ENCODE measurements at places on chromosomes 3 and 15.

DNA sequence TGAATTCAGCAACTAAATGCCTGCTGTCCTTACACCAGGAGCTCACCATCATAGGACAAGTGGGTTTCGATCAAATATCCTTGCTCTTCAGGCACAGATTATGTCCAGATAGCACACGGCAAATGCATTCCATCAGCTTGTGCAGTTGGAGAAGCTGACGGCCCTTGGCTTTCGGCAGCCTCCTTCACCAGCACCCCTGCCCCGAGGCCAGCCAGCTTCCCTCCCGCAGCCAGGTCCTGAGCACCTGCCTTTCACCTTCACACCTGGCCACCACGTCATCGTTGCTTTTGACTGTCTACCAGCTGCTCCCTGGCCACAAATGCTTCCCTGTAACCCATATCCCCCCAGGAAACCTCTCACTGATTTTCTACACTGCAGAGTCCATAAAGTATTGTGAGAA is 355.5 kb downstream of the OCA2 start:
- no peak for DNase-seq

GRCh38 chr3:127175272-127175671 is 17.7 kb upstream of the PRR23E start:
- DNase-seq = no peak

GRCh38 chr15:77481670-77482069 is 61.0 kb downstream of the HMG20A start:
- no peak for DNase-seq

DNA sequence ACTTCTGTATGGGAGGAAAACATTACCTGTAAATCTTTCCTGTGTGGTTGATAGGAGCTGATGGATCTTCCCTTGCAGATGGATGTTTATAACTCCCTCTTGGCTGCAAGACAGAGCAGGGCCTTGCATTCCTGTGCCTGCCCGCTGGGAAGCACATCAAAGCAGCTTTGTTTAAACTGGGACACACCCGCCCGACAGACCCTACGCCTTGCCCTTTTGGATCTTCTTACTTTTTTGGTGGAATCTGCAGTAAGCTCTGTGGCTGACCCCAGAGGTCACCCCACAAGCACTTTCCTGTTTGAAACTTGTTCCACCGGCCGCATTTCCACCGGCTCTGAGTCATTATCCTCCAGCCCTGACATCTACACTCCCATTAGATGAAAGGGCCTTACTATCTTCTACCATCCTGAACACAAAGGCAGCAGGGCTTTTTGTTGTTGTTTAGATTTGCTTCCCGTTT is 244.1 kb upstream of the STT3B start:
- no peak for DNase-seq

DNA sequence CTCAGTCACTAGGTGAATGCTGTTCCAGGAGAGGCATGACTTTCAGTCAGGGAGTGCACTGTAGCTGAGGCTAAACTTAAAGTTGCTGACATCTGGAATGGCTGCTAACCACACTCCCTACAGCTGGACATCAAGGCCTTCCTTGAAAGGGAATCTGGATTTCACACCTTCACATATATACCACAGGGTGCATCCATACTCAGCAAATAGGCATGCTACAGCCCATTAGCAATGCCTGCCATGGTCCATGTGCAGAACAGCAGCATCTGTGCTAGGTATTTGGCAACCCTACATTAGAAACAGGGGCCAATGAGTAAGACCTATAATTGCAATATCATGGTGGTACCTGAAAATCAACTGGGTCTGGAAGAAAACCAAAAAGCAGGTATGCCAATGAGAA is 74.8 kb downstream of the SNTN start:
- no peak for DNase-seq

GRCh38 chr15:39391230-39391629 is 189.6 kb upstream of the THBS1 start:
- DNase-seq = no peak

DNA sequence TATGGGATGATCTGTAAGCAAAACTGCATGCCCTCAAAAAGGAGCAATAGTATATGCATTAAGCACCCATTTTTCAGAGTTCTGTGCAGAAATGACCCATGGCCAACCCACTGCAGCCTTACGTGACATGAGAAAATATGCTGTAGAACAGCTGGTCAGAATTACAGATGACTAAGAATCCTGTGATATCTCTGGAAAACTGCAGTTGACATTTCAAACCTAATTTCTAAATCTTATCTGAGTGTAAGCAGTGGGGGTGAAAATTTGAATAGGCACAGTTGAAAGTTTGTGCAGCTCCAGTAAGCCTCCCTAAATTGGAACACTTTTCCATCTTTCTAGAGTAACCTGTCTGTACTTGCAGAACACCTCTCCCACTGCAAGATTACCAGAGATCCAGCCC is 28.7 kb upstream of the COL6A6 start:
- DNase-seq = no peak

DNA sequence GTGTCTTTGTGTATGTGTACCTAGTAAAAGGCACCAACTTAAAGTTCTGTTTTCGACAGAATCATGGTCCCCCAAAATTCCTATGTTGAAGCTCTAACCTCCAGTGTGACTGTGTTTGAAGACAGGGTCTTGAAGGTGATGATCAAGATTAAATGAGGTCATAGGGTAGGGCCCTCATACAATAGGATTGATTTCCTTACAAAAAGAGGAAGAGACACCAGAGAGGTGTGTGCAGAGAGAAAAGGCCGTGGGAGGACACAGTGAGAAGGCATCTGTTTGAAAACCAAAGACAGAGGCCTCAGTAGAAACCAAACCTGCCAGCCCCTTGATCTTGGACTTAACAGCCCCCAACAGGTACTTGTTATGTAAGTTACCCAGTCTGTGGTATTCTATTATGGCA is 52.0 kb upstream of the CORO2B start:
- DNase-seq = no peak

DNA sequence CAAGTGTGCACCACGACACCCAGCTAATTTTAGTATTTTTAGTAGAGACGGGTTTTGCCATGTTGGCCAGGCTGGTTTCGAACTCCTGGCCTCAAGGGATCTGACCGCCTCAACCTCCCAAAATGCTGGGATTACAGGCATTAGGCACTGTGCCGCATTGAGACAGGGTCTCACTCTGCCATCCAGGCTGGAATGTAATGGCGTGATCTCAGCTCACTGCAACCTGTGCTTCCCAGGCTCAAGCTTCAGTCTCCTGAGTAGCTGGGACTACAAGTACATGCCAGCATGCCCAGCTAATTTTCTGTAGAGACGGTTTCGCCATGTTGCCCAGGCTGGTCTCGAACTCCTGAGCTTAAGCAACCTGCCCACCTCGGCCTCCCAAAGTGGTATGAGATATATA is 51.6 kb downstream of the ACAD9 start:
- DNase-seq = no peak

- no peak for DNase-seq
These were observed 1241.5 kb upstream of the GBE1 start for GRCh38 chr3:83002869-83003445.

GRCh38 chr15:98946301-98947255 is 61.0 kb downstream of the PGPEP1L start:
- no peak for DNase-seq

DNA sequence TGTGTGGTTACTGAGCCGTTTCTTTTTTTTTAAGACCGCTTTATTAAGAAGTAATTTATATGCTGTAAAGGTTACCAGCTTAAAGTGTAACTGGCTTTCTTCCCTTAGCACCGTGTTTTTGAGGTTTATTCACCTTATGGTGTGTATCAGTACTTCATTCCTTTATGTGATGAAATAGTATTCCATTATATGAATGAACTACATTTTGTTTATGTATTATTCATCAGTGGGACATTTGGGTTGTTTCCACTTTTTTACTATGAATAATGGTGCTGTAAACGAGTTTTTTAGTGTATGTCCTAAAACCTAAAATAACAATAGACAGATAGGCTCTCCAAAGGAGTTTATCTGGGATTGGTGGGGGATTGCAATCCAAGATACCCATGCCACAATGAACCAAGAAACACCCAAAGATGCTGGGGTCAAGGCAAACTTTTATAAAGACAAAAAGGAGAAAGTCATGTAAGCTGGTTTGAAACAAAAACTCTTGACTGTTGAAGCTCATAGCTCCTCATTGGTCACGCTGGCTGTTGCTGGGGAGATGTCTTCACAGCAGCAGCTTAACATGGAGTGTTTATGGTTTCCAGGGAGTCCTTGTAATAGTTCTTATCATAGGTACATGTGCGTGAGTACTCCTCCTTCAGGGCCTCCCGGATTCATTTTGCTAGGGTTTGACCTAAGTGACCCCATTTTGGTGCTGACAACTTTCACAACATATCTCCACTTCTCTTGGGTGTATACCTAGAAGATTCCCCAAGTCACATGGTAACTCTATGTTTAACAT is 16.0 kb downstream of the TM2D3 start:
- DNase-seq = no peak

DNA sequence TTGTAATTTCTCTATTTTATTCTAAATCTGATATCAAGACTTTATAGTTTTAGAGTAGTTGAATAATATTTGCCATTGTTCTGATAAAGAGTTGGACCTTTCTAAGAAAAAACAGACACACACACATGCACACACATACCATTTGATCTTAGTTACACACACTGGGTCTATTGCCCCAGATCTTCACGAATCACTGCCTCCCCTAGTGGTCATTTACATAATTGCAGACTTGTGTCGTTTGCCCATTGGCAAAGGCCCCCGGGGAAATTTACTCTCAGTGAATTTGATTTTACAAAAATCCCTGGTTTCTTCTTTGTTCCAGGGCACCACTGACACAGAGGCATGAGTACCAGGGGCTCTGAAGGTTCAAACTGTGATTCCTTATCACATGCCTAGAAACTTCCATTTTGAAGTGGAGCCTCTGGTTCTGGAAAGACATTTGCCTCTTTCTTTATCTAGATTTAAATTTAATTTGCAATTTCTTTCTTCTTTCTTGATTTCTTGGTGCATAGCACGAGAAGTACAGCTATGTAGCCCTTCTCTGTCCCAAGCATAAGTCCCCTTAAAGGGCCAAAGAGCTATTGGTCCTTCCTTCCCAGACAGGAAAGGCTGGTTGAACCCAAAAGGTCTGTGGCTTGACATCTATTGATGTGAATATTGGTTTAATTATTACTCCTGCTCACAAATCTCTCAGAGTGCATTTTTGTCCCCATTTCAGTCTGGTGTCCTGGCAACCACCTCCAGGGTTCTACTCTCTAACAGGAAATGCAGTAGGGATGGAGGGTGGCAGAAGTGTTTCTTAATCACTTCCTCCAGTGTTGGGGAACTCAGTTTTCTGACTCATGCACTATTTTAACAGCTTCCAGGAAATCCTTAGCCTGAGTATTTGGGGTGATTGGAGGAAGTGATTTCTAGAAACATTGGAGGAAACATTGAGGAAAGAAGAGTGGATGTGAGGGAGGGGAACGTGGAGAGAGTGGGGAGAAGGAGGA is 32.4 kb upstream of the SLC6A11 start:
- no peak for DNase-seq

DNA sequence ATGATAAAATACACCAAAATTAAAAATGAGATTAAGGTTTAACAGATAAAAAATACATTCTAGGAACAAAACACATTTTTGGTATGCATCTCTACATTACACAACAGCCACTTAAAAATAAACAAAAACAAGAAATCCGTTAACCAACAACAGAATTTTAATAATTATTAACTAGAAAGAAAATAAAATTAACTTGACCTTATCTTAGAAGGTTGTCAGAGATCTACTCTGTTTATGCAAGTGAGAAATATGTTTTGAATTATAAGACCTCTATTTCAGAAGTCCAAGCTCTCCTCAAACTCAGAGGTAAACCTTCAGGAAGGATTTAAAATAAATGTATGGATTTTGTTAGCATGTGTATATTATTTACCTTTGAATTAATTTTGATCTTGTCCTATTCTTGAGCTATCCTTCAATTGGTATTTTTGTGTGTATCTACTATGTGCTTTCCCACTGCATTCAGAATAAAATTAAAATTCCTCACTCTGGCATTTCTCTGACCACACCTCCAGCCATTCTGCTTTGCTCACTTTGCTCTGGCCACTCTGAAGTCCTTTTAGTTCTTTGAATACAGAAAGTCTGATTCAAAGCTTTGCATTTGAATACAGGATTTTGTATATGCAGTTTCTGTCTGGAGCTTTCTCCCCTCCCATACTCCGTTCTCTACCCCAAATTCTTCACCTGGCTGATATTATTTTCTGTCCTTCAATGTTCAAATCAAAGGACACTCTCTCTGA is 352.0 kb downstream of the ZBTB20 start:
- DNase-seq = no peak

GRCh38 chr3:169812332-169813235 is at the start of the genes LRRC34 and LRRIQ4:
TSS of gene LRRC34 (minus strand) at chr3:169812904. CDS start at chr3:169812548, 356 bp downstream.
TSS of gene LRRIQ4 (plus strand) at chr3:169812870. CDS start at chr3:169821922, 9,052 bp downstream.
- DNase-seq = peak; percentile 42

- DNase-seq = no peak
These were observed 642.3 kb downstream of the ROBO2 start for GRCh38 chr3:77682162-77682561.

GRCh38 chr15:51137880-51138430 is 43.2 kb upstream of the TNFAIP8L3 start:
- DNase-seq = no peak

GRCh38 chr3:175902226-175902625 is 1043.1 kb downstream of the NAALADL2 start:
- DNase-seq = no peak

DNA sequence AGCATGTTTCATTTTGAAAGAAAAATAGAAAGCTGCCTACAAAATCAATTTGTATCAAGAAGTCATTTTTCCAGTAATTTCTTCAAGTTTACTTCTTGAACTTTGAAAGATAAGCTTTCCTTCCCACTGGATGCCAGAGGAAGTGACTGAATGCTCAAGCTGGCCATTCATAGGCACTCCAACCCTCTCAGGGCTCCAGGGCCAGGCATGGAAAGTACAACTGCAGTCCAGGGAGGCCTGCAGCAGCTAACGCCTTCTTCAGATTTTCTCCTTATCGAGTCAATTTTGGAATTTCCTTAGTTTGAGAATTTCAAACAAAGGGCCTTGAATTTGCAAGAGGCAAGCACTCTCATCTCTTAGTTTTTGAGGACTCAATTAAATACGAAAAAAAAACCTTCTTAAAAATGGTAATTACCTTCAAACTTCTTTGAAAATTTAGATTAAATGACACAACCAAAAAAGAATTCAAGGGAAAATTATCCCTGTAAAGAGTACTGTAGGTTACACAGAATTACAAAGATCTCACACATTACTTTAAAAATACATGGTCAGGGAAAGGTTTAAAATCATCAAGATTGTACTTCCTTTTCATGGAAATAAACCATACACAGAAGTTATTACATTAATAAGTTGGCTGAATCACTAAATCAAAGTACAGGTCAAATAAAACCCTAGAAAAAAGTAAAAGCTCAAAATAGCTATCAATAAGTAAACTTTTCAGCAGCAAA is 2.5 kb downstream of the UBP1 start:
- no peak for DNase-seq

GRCh38 chr3:112822064-112823055 is 24.3 kb downstream of the CD200R1L start:
- DNase-seq = no peak

GRCh38 chr3:64607032-64607551 is 80.7 kb downstream of the ADAMTS9 start:
- DNase-seq = no peak
